Activated CD4-positive, alpha-beta T cell treated with anti-CD3 and anti-CD28 coated beads for 4 hours (primary cell): ENCODE measurements at places on chromosomes 3 and 15.

GRCh38 chr15:31377030-31377429 is 50.4 kb downstream of the KLF13 start:
- DNase-seq = no peak

- DNase-seq = no peak
Observed at GRCh38 chr15:78212008-78212407, 22.4 kb downstream of the ACSBG1 start.

DNA sequence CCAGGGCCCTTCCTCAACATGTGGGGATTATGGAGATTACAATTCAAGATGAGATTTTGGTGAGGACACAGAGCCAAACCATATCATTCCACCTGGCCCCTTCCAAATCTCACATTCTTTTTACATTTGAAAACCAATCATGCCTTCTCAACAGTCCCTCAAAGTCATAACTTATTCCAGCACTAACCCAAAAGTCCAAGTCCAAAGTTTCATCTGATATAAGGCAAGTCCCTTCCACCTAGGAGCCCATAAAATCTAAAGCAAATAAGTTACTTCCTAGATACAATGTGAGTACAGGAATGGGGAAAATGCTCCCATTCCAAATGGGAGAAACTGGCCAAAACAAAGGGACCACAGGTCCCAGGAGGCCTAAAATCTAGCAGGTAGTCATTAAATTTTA is 309.5 kb upstream of the SLITRK3 start:
- no peak for DNase-seq

GRCh38 chr3:172856795-172857742 is 106.5 kb downstream of the ECT2 start:
- DNase-seq = no peak

- no peak for DNase-seq
Observed at GRCh38 chr3:164179110-164179774, 899.1 kb downstream of the SI start.

DNA sequence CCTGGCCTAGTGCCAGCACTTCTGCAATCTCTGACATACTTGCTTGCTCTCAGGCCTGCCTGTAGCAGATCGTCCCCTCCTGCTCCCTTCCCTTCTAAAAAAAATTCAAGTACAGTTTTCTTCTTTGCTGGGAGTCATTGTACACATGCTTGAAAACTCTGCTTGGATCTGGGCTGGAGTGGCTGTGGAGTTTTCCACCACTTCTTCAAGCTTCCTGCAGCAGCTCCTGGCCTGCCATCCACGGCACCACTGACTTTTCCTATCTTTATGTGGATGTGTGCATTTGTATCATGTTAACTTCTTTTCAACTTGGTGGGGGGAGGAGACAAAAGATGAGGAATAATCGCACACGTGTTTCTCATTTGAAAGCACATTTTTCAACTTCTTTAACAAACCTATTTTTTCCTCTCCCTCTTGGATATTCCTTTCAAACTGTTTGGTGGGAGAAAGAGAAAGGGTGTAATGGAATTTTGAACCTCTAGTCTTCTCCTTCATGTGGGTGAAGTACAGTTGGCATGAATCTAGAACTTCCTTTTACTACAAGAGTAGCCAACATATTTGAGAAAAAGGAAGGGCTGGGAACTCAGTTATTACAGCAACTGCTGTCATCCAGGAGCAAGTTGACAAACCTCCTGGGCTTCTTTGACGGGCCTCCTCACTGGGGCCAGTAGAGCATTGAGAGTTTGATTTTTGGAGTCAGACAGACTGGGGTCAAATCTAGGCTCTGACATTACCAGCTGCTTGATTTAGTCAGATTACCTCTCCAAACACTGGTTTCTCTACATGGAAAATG is 61.2 kb upstream of the LRTM1 start:
- DNase-seq = no peak

DNA sequence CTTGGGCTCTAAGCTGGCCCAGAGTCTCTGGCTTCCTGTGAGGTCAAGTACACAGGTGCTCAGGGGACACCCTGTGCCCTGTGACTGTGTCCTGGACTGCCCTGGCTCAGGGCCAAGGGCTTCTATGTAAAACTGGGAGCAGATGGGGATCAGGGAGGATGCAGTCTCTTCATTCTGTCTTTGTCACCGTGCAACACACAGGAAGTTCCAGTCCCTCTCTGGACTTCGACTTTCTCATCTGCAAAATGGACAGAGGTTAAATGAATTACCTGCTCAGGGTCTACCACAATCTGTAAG is 61.9 kb upstream of the TLE3 start:
- no peak for DNase-seq

DNA sequence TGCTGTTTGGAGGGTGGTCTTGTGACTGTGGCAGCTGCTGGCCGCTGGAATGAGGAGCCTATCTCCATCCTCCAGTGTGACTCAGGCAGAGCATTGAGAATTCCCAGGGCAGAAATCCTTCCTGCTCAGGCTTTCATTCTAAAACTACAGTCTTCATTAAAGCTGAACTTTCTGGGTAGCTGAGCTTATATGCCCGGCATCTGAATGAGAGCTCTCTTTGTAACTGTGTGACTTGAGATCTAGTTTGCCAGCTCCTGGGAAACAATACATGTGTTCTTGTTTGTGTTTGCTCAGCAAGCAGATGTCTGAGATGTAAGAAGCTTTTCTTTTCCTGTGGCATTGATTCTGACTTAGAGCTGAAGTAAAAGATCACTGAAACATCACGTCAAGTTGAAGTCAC is 22.4 kb downstream of the RLBP1 start:
- no peak for DNase-seq

GRCh38 chr3:4845882-4846281 is 133.4 kb upstream of the BHLHE40 start:
- DNase-seq = no peak

DNA sequence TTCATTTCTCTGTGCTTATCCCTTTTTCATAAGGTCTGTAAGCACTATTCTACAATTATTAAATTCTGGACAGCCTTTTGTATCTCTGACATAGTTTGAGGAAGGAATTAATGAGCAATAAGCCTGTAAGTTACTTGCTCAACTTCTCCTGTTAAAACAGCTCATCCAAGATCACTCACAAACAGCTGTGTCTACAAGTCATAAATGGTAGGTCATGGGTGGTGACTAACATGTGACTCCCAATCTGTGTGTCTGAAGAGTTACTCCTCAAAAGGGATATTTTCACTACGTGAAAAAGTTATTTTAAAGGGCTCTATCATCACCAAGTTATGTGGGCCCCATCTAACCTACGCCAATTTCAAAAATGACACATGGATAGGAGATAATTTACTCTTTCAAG is 145.2 kb upstream of the CBLB start:
- no peak for DNase-seq

DNA sequence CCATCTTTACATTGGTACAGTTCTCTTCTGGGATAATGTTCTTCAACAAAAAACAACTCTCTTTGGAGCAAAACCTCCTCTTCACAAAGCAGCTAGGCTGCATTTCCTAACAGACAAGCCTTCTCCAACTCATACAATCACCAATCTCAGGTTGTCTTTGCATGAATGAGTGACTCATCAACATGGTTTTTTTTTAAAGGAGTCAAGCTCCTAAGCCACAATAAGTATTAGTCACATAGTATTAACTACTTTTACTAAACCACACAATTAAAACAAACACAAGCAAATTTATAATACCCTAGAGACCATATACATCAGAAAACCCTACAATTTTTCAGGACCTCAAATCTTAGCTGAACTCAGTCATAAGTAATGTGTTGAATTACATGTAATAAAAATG is 137.4 kb downstream of the TBC1D5 start:
- DNase-seq = no peak

- peak; percentile 59 for DNase-seq
Observed at GRCh38 chr3:71064291-71064955, 519.1 kb downstream of the FOXP1 start.

DNA sequence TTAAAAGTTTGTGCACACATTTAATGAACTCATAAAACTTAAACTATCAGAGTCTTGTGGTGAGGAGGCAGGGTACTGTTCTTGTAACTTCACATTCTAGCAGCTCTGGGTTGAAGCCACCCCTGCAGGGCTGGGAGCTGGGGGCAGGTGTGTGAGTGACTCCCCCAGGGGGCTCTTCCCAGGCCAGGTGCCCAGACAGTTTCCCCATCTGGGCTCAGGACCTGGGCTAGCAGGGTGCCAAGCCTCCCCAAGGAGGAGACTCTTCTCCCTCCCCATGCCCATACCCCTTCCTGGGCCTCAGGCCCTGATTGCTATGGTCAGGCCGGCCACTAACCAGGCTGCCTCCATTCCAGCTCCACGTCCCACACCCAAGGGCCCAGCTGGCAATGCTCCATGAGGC is 22.0 kb upstream of the CHCHD6 start:
- DNase-seq = no peak

DNA sequence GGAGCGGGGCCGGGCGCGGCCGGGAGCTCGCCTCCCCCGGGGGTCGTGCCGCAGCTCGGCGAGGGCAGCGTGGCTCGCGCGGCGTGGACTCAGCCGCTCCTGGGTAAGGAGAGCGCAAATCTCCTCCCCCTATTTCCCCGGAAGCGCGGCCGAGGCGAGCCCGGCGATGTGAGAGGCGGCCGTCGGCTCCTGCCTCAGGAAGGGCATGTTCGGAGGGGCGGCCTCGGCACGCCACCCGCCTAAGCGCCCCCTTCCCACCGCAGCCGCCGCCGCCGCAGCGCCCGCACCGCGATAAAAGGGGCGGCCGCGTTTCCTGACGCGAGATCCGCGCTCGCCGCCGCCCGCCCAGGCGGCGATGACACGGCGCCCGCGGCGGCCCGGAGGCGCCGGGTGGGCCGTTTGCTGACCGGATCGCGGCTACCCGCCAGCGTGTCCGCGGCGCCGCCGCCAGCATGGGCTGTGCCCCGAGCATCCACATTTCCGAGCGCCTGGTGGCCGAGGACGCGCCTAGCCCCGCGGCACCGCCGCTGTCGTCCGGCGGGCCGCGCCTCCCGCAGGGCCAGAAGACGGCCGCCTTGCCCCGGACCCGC is at the start of gene PDE8A:
TSS of gene PDE8A (plus strand) at position 146 of the 590 bp plus-strand sequence. CDS start at position 453, 307 bp downstream.
- DNase-seq = peak; percentile 6

DNA sequence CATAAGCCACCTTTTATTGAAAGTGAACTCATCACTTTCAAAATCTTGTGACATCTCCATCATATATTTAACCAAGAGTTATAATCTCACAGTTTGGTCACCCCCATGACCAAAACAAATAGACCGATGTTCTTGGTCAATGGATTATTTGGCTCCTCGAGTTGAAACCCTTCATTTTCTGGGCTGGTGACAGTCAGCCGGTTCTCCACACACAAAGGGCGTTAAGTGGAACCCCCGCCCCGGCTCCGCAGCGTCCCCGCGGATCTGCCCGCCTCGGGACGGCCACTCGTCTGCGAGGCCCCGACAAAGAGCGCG is 772 bp downstream of the TSPAN3 start:
- DNase-seq = no peak

GRCh38 chr3:55571913-55572312 is 84.8 kb upstream of the WNT5A start:
- DNase-seq = no peak

DNA sequence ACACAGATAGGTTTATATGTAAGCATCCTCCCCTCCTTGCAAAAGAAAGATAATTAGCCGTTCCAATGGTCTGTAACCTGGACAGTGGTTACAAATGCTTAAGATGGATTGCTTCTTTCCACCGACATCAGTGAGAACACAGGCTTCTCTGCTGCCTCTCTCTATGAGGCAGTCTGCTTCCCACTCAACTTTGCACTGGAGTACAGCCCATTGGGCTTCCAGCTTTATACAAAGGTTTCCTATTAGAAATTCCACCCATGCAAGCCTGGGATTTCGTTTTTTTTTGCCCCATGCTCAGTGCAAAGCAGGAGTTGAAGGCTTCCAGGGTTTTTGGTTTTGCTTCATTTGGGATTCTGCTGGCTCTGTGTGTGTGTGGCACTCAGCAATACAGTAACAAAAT is 47.3 kb upstream of the C3orf22 start:
- no peak for DNase-seq
